ENCODE measurements at places on chromosomes 5 and 9.

DNA sequence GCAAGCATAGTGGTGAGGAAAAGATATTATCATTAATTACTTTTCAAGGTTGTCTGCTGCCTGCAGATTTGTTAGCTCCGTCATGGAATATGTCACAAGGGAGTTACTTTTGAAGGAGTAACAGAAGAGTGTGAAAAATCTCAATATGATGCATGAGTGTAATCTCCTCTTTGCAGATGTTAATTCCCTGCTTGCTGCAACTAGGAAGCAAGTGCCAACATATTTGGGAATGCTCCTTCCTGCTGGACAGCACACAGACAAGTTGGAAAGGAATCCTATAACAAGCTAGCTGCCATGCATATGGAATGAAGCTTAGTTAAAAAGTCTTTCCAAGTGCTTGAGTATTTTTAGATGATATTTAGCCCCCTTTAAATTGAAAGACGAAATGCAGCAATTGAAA, 2023.6 kb upstream of the CDH6 start:
- DNase-seq = no peak

DNA sequence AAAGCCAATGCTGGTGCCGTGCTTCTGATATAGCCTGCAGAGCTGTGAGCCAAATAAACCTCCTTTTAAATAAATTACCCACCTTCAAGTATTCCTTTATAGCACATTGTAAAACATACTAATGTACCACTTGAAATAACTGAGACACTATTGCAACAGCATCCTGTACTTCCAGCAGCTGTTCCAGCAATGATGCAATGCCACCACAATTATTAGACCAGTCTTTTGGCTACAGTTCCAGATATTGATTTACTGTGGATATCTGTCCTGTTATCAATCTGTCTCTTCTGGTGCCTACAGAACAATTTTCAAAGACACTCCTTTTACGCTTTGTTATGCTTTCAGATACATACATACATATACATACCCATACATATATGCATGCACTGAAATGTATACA, 567.9 kb downstream of the TAF11L14 start:
- DNase-seq = no peak

DNA sequence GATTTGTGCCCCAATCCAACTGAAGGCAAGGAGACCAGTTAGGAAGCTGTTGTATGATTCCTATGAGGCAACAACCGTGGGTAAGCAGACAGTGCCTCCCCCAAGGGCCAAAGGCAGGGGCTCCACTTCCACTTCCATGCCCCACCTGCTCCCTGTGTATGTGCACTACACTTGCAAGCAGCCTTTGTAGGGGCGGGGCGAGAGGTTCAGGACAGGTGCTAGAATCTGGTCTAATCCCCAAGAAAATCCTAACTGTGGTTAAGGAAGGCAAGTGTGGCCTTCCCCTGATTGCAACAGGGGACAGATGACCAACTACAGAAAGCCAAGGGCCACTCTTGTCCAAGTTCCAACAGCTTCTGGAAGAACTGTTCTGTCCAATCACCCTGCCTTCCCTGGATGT, 41.7 kb downstream of the B4GALT1 start:
- DNase-seq = no peak

- DNase-seq = no peak
These were observed 4.3 kb downstream of the MCTP1 start for GRCh38 chr5:95280401-95281095.

DNA sequence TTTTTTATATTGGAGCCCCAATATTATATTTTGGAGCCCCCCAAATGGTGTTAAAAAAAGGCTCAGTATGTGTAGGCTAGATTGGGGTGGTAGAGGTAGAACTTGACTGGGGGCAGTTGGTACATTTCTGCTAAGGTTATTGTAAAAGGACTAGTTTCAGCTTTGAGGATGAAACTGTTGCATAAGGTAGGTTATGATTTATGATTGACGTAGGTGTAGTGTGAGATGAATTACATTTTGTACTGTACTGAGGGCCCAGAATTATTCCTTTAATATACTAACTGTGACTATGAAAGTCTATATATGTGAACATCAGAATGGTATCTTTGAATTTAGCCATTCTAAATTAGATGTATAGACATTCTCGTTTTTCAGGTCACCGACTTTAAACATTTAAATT, 3.6 kb downstream of the RIC1 start:
- DNase-seq = no peak

Measured in hippocampal formation (tissue), 2 donors.